Caudate nucleus (tissue), 63 donors: ENCODE measurements at places on chromosomes 11 and 22.
A peak's percentile ranks its signal among the peaks of the same experiment; 100 is the strongest.

DNA sequence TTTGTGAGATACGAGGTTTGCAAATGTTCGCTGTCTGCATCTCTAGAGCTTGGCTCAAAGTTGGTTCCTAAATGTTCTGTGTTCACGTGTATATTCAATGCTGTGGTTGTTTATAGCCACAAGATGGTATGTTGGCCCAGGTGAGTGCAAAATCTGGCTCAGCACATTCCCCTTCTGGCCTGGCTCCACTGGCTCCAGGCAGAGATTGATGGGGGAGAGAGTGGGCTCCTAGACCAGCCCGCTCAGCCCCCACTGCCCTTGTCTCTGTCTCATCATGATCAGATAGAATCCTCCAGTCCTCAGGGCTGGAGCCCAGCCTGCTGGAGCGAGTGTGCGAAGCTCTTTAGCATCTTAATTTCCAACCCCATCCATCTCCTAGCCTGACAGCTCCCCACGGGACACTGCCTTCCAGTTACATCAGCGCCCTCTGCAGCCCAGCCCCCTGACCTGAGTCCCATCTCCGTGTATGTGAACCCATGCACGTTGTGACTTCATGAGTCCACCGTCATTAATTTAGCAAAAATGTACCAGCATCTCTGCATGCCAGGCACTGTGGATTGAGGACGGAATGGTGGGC is 2.0 kb downstream of the P2RX3 start:
- no peak for DNase-seq

DNA sequence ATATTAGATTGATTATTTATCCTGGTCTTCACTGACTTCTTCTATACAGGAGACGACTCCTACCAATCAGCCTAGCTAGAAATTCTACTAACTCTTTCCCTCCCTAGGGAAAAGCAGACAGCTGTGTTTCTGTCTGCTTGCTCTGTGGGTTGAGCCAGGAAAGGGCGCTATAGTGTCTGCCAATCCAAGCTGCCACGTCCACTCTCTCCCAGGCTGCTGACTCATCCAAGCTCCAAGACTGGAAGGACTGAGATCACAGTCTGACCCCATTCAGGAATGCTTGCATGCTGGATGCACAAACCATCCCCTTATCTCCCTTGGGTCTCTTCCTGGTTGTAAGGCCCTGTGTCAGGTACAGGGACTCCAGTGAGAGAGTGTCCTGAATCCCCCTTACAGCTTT is 955.6 kb downstream of the OPCML start:
- no peak for DNase-seq

GRCh38 chr11:19777039-19777376 is 64.4 kb downstream of the NAV2 start:
- no peak for DNase-seq

DNA sequence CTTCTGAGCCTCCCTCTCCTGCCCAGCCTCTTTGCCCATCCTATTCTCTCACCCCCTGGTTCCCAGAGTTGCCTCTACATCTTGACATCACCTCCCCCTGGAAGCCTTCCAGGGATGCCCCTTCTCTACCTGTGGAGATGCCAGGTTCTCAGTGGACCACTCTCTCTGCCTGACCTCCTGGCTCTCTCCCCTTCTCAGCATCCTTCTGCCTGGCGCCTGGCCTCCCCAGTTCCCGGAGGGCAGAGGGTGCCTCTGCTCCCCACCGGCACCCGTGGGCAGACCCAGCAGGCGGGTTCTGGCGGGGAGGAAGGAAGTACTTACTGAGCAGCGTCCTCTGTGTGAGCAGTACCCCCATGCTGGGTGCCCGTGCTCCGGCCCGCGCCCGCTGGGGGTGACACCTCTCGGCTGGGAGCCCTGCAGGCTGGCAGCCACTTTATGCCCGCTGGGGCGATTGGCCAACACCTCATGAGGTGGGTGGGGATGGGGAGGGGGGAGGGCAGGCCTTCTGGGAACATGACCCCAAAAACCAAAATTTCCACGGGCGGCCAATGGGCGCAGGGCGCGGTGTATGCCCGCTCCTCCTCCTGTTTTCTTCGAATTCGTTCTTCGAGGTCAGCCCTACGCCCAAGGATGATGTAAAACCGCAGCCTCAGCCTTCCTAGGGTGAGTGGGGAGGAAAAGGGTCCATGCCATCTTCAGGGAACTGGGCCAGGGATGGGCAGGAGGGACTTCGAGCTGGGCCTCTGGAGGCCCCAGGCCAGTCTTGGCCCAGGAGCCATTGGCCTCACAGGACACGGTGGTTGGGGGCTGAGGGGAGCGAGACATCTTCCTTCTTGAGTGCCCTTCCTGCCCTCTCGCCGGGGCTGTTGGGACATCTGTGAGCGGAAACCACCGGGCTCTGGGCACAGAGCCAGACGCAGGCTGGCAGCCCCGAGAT is at the start of gene OSM:
Gene OSM, minus strand, starts transcription at position 407 of the 937 bp plus-strand sequence. Its CDS starts 52 bp downstream, at position 355.
- DNase-seq, result peak; percentile 20

GRCh38 chr11:58907780-58908179 is 31.5 kb upstream of the GLYATL1 start:
- DNase-seq, result no peak
